EH (cell line): ENCODE measurements at places on chromosomes 7 and 10.
A peak's percentile ranks its signal among the peaks of the same experiment; 100 is the strongest.

- peak; percentile 61 for DNase-seq
These were observed 62.4 kb downstream of the THNSL1 start for GRCh38 chr10:25078658-25079431.

- DNase-seq: no peak
These were observed 1008.8 kb downstream of the KCNMA1 start for GRCh38 chr10:76628801-76629200.

GRCh38 chr7:116231949-116232348 lies 21.6 kb downstream of the TES start:
- peak; percentile 57 for DNase-seq

DNA sequence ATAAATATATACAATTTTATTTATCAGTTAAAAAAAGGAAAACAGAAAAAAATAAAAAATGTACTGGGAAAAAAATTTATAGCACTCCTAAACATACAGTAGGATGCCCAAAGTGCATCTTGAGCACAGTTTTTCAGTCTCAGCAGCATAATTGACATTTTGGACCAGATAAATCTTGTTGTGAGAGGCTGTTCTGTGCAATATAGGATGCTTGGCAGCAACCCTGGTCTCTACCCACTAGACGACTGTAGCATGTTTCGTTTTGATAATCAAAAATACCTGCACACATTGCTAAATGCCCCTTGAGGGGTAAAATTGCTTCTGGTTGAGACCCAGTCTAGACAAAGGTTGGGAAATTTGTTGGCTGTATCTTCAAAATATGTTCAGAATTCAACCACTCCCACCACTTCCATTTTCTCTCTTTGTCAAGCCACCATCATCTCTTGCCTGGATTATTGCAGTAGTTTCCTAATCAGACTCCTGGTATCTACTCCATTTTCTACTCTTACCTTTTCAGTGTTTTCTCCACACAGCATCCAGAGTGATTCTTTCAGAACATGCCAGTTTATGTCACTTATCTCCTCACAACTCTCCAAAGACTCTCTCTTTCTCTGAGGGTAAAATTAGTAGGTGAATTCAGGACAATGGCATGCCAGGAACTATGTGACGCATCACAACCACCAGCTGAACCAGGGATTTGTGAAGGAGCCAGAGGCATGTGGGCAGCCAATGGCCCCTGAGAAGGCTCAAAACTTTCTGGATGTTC lies 91.4 kb downstream of the GPR85 start:
- DNase-seq: peak; percentile 93
